CD4-positive, alpha-beta T cell treated with Interleukin-21 for 1 hour (primary cell): ENCODE measurements at places on chromosomes 7 and 10.

GRCh38 chr10:4331150-4331549 is 494.9 kb upstream of the AKR1E2 start:
- no peak for DNase-seq

DNA sequence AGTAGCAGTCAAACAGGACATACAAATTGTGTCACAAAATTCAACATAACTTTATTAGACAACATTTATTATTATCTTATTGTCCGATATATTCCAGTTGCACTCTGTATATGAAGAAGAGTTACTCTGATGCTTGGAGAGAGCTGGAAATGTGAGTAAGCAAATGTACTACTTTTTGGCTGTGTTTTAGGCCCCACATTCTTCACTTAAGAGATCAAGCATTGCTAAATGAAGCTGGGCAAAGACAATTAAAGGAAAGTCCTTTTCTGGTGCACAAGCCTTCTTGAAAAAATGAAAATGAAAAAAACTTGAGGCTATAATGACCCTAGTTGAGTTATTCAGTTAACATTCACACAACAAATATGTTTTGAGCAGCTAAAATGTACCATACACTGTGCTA is 26.1 kb downstream of the MYPN start:
- no peak for DNase-seq

- no peak for DNase-seq
Measured at GRCh38 chr10:111593578-111593977, 516.7 kb downstream of the ADRA2A start.

GRCh38 chr10:88857831-88858230 is 6.2 kb upstream of the ANKRD22 start:
- no peak for DNase-seq

DNA sequence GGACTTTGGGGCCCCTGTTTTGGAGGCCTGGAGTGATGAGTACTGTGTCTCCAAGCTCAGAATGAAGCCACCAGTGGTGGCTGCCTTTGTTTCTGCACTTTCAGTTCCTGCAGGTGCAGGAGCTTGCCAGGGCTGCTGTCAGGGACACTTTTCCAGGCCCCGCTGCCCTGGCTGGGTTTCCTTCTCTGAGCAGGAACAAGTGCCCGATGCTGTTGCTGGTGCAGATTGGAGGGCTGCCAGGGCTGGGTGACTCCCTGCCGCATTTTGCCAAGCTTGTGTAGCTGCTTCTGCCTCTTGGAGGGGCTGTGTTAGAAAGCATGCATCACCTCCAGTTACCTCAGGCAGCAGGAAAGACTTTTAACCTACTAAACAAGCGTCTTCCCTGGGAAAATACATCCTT is 211.1 kb downstream of the MGMT start:
- no peak for DNase-seq

GRCh38 chr7:102030696-102031095 is 213.3 kb downstream of the CUX1 start:
- no peak for DNase-seq

GRCh38 chr7:127896659-127897058 is 134.6 kb downstream of the LRRC4 start:
- no peak for DNase-seq

GRCh38 chr10:71597821-71598498 is 121.6 kb downstream of the C10orf105 start:
- peak; percentile 8 for DNase-seq

GRCh38 chr7:34133356-34133982 is 228.1 kb downstream of the BMPER start:
- no peak for DNase-seq

GRCh38 chr10:57741751-57742150 is 525.9 kb downstream of the IPMK start:
- no peak for DNase-seq

DNA sequence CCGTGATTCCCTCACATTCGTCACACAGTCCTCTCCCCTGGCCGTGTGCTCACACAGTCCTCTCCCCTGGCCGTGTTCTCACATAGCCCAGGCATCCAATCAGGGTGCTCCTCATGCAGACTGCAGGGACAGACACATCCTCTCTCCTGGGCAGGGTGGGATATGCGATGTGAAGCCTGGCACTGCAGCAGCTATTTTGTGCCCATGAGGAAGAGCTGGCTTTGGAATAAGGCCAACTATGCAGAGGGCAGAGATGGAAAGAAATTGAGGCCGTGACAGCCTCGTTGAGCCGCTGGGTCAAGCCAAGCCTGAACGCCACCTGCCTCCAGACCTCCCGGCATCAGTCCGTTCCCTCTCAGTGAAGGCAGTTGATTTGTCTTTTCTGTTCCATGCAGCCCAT is 35.8 kb downstream of the FOXL3 start:
- no peak for DNase-seq

DNA sequence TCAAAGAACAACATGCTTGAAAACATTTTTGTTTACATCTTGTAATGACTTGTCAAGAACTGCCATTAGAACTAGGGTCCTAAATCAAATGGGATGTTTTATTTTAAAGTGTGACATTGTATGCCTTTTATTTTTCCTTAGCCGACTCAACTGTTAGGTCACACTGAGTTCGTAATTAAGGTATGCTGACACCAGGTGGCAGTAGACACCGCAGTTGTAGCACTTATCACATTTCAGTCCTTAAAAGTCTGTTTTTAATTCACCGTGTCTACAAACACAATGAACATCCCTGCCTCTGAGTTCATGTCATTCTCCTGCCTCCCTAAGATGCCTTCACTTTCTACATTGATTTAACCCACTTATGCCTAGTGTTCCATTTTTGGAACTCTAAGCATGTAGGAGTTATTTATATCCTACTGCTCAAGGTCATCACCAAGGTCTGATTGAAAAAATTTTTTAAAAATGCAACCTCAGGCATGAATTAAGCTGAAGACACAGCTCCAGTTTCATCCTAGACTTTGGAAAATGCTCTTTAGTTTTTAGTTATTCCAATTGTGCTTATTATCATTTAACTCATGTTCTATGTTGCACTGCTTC is 186.1 kb downstream of the BMPER start:
- no peak for DNase-seq

DNA sequence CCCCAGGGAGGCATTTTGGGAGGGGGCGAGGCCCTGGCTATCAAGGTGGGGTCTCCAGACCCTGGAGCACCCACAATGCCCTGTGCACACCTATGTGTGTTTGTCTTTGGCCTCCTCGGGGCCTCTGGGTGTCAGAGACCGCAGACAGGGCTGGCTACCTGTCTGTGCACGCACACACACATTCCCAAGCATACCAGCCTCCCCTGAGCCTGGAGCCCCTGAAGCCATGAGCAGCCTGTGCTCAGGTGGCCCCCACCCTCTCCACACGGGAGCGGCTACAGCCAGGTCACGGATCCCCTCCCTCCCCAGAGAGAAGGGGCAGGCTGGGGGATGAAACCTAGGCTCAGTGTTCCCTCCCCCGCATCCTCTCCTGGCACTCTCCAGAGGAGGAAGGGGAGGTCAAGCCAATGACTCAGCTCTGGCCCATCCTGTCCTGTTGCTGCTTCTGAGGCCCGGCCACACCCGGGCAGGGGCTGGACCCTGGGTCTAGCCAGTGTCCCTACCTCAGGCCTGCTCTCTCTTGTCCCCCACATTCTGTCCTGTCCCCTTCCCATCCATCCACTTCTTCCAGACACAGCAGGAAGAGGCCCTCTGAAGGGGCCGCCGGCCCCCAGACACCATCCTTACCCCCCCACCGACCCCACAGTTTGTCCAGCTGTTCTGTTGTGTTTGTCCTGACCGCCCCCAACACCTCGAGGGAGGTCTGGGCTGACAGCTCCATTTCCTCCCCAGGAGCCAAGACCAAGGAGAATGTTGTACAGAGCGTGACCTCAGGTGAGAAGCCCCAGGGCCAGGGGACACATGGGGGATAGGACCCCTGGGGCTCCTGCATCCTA is 720 bp downstream of the SNCG start:
- no peak for DNase-seq

GRCh38 chr10:31124852-31125251 is 93.2 kb upstream of the ZNF438 start:
- DNase-seq: no peak

- no peak for DNase-seq
Measured at GRCh38 chr10:5583525-5584175, 58.9 kb downstream of the CALML3 start.
